ENCODE measurements at places on chromosomes 4 and X. TPM values are rescaled to one million over a fixed set of nuclear protein-coding genes. Genes with fewer than 3 reads are reported as not detected.

Gene EIF1AX
- 67.1 TPM for polyA plus RNA-seq

Gene PPEF2
- polyA plus RNA-seq, result not detected

Gene LPAR4
- 2.8 TPM for polyA plus RNA-seq

Gene SPANXN2
- not detected for polyA plus RNA-seq

Gene NSDHL
- polyA plus RNA-seq, result 21.7 TPM

Gene ZFYVE28
- polyA plus RNA-seq, result 2.4 TPM

Gene NAA11
- polyA plus RNA-seq, result not detected

Gene TRIM61
- not detected for polyA plus RNA-seq

Gene EDNRA
- polyA plus RNA-seq, result 0.20 TPM

Gene CACNA1F
- polyA plus RNA-seq, result not detected

Gene COL4A6
- polyA plus RNA-seq, result 3.1 TPM

Gene TAF7L
- polyA plus RNA-seq, result 1.1 TPM

Gene GPM6B
- 212 TPM for polyA plus RNA-seq

Gene CASK
- polyA plus RNA-seq, result 58.3 TPM

Gene ADGRA3
- polyA plus RNA-seq, result 38.4 TPM

Gene TMPRSS11A
- polyA plus RNA-seq, result not detected

Gene PRSS12
- 2.4 TPM for polyA plus RNA-seq

Gene CSN1S1
- not detected for polyA plus RNA-seq

Gene UGT2A1
- polyA plus RNA-seq, result not detected

Gene GRID2
- polyA plus RNA-seq, result 14.9 TPM

Gene ABLIM2
- 14.9 TPM for polyA plus RNA-seq

Gene DCTD
- 26.9 TPM for polyA plus RNA-seq

Gene OPRPN
- polyA plus RNA-seq, result not detected

Gene PLK4
- 13.9 TPM for polyA plus RNA-seq

Gene SERPINA7
- not detected for polyA plus RNA-seq

Gene CPE
- polyA plus RNA-seq, result 623 TPM

Gene KIT
- polyA plus RNA-seq, result 1.1 TPM

Gene REELD1
- not detected for polyA plus RNA-seq

Gene OTUD6A
- not detected for polyA plus RNA-seq

Data from neural cell (in vitro differentiated cells).